ENCODE measurements at places on chromosomes 4 and X.

DNA sequence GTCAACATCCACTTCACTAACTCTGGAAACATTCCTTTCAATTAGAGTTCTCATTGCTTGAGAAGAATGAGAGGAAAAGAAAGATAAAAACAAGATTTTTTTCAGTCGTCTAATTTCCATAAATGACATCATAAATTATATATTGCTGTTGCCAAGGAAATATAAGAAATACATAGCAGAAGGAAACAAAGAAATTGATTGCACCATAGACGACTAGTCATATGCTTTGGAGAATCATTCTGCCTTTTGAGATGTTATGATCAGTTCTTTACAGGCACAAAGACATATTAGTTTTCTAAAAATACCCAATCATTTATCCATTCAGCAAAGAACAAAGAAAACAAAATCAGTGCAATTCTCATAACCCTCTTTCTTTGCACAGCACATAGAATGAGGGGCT, 672 bp upstream of the C1QTNF7 start:
- DNase-seq = no peak

DNA sequence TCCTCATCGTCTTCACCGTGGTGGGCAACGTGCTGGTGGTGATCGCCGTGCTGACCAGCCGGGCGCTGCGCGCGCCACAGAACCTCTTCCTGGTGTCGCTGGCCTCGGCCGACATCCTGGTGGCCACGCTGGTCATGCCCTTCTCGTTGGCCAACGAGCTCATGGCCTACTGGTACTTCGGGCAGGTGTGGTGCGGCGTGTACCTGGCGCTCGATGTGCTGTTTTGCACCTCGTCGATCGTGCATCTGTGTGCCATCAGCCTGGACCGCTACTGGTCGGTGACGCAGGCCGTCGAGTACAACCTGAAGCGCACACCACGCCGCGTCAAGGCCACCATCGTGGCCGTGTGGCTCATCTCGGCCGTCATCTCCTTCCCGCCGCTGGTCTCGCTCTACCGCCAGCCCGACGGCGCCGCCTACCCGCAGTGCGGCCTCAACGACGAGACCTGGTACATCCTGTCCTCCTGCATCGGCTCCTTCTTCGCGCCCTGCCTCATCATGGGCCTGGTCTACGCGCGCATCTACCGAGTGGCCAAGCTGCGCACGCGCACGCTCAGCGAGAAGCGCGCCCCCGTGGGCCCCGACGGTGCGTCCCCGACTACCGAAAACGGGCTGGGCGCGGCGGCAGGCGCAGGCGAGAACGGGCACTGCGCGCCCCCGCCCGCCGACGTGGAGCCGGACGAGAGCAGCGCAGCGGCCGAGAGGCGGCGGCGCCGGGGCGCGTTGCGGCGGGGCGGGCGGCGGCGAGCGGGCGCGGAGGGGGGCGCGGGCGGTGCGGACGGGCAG, 792 bp downstream of the ADRA2C start:
- no peak for DNase-seq

DNA sequence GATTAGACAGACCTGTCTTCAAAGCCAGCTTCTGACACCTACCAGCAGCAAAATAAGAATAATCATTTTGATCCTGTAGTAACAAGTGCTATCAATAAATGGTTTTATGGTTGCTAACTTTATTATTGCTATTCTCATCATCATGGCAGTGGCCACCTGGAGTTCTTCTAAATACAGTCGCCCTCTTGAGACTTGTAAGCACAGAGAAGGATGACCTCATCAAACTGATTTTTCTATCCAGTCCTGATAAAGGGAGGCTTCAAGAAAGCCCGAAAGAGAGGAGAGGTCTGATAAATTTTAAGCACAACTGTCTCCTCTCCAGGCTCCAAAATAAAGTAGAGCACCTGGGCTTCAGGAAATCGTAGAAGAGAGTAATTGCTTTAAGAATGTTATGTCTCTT, 286.4 kb downstream of the USP46 start:
- DNase-seq = no peak

DNA sequence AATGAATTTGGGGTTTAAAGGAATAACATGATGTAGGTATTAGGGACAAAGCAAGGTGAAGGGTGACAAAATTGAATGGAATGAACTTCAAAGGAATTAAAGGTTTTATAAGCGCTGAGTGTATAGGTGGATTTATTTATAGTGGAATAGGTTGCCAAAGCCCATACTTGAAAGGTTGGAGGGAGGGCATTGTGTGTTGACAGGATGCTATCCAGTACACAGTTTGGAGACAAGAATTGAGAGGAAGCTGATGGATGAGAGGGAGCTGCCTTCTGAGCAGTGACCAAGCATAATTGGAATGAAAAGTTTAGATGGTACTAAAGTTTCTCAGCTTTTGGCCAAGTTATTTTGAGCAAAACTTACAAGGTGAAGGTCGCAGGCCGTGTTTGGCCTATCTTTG, 52.6 kb upstream of the RAB33B start:
- DNase-seq = no peak

GRCh38 chr4:159038536-159038935, 64.3 kb upstream of the RAPGEF2 start:
- no peak for DNase-seq

GRCh38 chrX:84188320-84188834, 378 bp upstream of the RPS6KA6 start:
- DNase-seq = no peak

GRCh38 chr4:92825791-92826190, 522.0 kb downstream of the GRID2 start:
- no peak for DNase-seq

DNA sequence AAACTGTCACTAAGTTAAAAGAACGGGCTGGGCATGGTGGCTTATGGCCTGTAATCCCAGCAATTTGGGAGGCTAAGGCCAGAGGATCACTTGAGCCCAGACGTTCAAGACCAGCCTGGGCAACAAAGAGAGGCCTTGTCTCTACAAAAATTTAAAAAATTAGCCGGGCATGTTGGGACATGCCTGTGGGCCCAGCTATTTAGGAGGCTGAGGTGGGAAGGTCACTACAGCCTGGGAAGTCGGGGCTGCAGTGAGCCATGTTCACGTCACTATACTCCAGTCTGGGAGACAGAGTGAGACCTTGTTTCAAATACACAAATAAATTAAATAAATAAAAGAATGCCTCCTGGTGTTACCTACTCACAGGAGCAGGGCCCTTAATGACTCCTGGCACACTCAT, 69.5 kb downstream of the APBB2 start:
- DNase-seq = no peak

DNA sequence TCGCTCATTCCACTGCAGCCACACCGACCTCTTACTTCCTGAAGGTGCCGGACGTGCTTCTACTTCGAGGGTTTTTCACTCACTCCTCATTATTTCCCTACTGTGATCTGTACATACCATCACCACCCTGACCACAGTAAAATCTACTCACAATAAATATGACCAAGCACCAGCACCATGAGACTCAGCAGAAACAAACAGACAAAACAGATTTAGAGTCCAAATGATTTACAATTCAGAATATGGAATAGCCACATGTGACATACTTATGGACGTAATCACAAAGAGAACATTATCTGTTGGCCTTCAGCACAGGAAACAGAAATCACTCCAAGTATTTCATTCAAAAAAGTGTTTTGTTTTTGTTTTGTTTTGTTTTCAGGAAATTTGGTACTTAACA, 16.1 kb upstream of the KLB start:
- DNase-seq = no peak

DNA sequence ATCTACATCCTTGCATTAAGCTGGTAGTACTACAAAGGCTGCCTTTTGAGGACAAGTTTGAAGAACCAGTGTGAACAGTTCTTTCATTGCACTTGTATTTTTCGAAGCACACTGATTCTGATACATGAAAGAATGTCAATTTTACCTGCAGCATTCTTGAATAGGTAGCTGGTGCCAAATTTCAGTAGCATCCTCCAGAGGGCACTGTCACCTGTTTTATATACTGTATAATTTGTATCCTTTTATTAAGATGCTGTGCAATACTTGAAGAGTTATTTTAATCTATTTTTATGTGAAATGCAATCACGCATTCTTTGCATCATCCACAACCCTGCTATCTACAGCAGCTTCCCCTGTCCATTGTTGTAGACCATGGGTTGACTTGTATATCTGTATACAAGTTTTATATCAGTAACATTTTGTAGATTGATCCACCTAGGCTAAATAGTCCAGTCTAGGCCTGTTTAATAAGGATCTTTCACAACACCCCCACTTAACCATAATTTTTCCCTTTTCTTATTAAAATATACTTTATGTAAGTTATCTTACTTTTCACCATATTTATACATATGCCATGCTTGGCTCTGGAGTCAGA, 325.7 kb downstream of the PCDH7 start:
- DNase-seq = no peak

DNA sequence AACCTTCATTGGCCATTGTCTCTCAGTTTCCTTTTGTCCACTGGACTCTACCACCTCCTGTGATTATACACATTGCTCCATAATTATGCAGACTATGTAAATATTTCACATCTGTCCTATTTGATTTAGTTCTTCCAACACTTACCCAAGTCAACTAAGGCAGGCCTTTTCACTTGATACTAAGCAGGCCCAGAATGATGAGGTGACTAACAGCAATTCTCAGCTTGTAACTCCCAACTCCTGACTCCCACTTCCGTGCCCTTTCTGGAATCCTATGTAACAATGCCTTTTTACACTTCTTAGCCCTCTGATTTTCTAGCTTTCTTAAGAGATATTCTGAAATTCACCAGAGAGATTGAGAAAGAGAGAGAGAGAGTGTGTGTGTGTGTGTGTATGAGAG, 6.6 kb downstream of the PAK3 start:
- DNase-seq = no peak

- no peak for DNase-seq
These were observed 98.7 kb downstream of the SORBS2 start for GRCh38 chr4:185713272-185713671.

- DNase-seq = no peak
These were observed 133.8 kb upstream of the STIM2 start for GRCh38 chr4:26726655-26727387.

- no peak for DNase-seq
These were observed 338.8 kb downstream of the PPP3CA start for GRCh38 chr4:101008503-101008902.

DNA sequence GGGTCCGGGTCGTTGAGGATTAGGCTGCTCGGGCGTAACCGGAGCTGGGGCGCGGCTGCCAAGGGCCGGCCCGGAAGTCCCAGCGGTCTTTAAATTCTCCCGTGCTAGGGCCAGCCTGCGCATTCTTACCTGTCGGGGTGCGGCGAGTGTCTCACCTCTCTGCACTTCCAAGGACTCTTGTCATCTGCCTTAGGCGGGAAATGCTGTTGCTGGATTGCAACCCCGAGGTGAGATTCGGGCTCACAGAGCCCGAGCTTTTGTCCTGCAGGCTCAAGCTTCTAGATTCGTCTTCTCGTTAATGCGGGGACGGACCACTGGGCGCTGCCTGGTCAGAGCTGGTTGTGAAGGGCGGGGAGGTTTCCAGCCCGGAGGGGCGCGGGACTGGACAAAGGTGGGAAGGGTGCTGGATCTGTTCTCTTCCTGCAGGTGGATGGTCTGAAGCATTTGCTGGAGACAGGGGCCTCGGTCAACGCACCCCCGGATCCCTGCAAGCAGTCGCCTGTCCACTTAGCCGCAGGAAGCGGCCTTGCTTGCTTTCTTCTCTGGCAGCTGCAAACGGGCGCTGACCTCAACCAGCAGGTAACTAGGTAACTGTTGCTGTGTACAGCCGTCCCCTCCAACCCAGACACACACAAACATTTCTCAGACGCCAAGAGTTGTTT, at the start of gene ANKRD37:
ANKRD37 (plus strand) TSS at position 118 of the 662 bp plus-strand sequence; CDS start at position 201, 83 bp downstream.
- no peak for DNase-seq

DNA sequence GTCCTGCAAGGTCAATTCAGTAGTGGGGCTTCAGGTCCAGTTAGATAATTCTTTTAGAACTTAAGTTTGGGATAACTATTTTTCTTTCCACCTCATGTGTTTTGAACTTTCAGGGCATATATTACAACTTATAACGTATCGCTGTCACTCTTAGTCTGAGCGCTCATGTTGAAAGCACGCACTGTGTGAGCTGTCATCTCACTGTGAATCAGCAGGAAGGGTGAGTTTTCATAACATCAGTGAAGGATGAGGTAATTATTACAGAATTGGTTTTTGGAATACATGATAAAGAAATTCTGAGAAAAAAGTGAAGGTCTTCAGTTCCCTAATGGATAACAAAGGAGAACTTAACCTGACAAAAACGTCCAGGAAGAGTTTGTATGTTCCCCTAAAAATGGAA, 45.1 kb upstream of the SLC4A4 start:
- DNase-seq = no peak

- no peak for DNase-seq
These were observed 34.7 kb upstream of the DCAF8L1 start for GRCh38 chrX:28015993-28016392.

- DNase-seq = no peak
These were observed 36.6 kb downstream of the FHL1 start for GRCh38 chrX:136183917-136184316.

- no peak for DNase-seq
These were observed 868 bp downstream of the AFAP1 start for GRCh38 chr4:7938609-7939376.

DNA sequence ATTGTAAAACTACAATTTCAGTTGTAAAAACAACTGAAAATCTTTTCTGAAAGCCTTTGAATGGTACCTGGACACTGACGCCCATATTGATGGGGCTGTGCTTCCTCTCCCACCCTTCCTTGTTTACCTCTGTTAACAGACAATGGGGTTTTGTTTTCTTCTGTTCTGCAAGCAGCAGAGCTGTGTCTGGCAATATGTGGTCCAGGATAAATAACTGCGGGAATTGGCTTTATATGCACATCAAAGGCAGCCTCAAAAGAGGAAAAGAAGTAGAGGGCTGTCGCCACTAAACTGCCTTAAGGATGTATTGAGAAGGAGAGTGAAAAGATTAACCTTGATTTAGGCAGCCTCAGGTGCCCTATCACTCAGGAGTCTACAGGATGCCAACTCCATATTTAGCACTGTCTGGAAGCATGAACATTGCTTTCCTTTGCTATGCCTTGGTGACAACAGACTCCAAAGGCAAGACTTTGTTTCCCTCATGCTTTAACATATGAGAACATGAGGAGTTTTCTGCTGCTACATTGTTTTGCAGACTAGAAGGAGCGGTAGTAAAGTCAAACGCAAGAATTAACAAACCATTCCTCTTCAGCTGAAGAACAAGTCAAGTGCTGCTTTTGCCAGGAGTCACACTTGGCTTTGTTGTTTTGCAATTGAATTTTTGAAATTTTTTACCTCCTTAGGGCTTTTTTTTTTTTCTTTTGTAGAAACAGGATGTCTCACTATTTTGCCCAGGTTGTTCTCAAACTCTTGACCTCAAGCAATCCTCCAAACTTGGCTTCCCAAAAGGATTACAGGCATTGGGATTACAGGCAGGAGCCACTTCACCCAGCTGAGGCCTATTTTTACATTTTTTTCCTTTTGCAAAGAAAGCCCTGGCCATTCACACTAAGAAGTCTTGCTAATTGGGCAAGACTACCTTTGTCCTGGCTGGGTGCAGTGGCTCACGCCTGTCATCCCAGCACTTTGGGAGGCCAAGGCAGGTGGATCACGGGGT, 3.0 kb downstream of the IL21 start:
- no peak for DNase-seq

- no peak for DNase-seq
These were observed 237.8 kb downstream of the ADGRL3 start for GRCh38 chr4:61437923-61438322.

All from naive B cell (primary cell).